ENCODE measurements at places on chromosomes 13 and 19. TPM values are rescaled to one million over a fixed set of nuclear protein-coding genes. Genes with fewer than 3 reads are reported as not detected.

DNA sequence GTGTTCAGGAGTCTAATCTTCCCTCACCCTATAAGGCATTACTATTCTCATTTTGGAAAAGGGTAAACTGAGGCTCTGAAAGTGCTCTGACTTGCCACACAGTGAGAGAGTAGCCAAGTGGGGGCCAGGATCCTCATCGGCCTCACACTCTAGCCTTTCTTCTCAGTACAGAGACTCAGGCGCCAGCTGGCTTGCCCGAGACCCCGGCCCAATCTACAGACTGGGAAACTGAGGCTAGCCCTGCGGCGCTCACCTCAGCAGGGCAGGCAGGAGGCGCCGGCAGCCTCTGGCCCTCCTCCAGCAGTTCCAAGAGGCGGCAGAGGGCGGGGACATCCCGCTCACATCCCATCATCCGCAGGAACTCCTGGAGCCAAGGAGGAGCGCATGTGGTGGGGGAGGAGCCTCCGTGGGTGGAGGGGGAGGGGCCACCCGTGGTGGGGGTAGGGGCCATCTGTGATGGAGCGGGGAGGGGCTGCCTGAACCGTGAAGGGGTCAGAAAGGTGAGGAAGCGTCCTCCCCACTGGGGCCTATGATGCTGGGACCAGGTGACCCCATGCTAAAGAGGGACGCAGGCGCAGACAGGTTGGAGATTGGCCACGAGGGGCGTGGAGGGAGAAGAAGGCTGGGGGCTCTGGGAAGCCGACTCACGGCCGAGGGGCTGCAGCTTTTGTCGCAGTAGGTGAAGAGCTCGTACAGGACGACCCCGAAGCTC lies 8.7 kb upstream of the INSL3 start:
- H3K4me3 ChIP-seq, result no peak overlapping the region
- H3K27ac ChIP-seq, result no peak overlapping the region
- H3K4me1 ChIP-seq, result no peaks in the 10 kb centered on the region

DNA sequence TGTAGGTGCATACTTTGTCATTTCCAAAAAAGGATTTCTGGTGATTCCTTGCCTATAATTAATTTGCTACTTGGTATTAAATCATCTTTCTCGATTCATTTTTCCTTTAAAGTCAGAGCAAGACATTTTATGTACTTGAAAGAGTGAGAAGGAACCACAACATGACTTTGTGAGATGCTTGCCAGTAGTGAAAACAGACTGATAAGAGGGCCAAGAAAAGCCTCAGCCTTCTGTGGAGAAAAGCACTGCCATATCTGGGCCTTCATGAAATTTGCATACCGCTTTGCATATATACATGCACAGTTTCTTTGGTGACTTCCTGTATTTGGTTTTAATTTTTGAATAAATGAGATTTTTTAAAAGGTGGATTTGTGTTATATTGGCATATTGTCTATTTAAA lies 128.4 kb downstream of the CDK8 start:
- no peak overlapping the region for H3K4me3 ChIP-seq
- H3K36me3 ChIP-seq, result no peaks in the 10 kb centered on the region
- no peak for DNase-seq
- no peaks in the 10 kb centered on the region for H3K4me1 ChIP-seq

Gene CEACAM1
- 1.6 TPM for total RNA-seq

- no peak for DNase-seq
- peaks cover 9% of the 10 kb centered on the region for H3K4me1 ChIP-seq
- H3K27me3 ChIP-seq, result peaks cover 6% of the 10 kb centered on the region
- no peak overlapping the region for H3K27ac ChIP-seq
Observed at GRCh38 chr19:14053500-14053899, 8.4 kb downstream of the PALM3 start.

- H3K27ac ChIP-seq, result no peak overlapping the region
- peaks cover 46% of the 10 kb centered on the region for H3K4me1 ChIP-seq
- H3K4me3 ChIP-seq, result no peak overlapping the region
- H3K27me3 ChIP-seq, result no peaks in the 10 kb centered on the region
- DNase-seq, result no peak
Observed at GRCh38 chr19:47581605-47582319, 8.8 kb upstream of the ZNF541 start.

- no peaks in the 10 kb centered on the region for H3K27me3 ChIP-seq
- H3K36me3 ChIP-seq, result no peaks in the 10 kb centered on the region
- no peak overlapping the region for H3K4me3 ChIP-seq
- no peak overlapping the region for H3K27ac ChIP-seq
- H3K4me1 ChIP-seq, result no peaks in the 10 kb centered on the region
Observed at GRCh38 chr13:57644106-57644505, 12.6 kb downstream of the PCDH17 start.

Gene ZNF813
- total RNA-seq, result 9.4 TPM

GRCh38 chr19:15439078-15439799 lies 10.5 kb downstream of the WIZ start:
- no peaks in the 10 kb centered on the region for H3K36me3 ChIP-seq
- H3K4me3 ChIP-seq, result no peak overlapping the region
- no peak overlapping the region for H3K27ac ChIP-seq
- no peaks in the 10 kb centered on the region for H3K27me3 ChIP-seq
- H3K4me1 ChIP-seq, result no peaks in the 10 kb centered on the region

GRCh38 chr13:49567491-49567890 lies 17.9 kb downstream of the RCBTB1 start:
- H3K36me3 ChIP-seq, result peaks cover 7% of the 10 kb centered on the region
- H3K4me1 ChIP-seq, result peaks cover 31% of the 10 kb centered on the region
- no peaks in the 10 kb centered on the region for H3K27me3 ChIP-seq
- no peak for DNase-seq
- no peak overlapping the region for H3K4me3 ChIP-seq
- no peak overlapping the region for H3K27ac ChIP-seq

GRCh38 chr13:80742033-80742432 lies 401.1 kb upstream of the SPRY2 start:
- no peak for DNase-seq
- no peaks in the 10 kb centered on the region for H3K27me3 ChIP-seq
- no peak overlapping the region for H3K4me3 ChIP-seq
- no peak overlapping the region for H3K27ac ChIP-seq
- no peaks in the 10 kb centered on the region for H3K36me3 ChIP-seq

DNA sequence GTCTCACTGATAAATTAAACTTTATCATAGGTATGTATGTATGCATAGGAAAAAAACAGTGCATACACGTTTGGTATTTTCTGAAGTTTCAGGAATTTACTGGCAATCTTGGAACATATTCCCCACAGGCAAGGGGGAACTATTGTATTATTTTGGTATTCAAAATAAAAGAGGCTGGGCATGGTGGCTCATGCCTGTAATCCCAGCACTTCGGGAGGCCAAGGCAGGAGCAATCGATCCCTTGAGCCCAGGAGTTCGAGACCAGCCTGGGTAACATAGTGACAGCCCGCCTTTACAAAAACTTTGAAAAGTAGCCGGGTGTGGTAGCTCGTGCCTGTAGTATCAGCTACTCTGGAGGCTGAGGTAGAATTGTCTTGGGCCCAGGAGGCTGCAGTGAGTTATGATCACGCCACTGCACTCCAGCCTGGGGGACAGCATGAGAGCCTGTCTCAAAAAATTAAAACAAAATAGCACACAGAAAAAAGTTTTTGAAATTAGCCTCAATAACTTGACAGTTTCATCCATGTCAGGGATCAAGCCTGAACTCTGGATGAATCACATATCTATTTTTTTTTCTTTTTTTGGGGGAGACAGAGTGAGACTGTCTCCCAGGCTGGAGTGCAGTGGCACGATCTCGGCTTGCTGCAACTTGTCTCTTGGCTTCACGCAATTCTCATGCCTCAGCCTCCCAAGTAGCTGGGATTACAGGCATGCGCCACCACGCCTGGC lies 29.1 kb upstream of the HOMER3 start:
- no peaks in the 10 kb centered on the region for H3K27me3 ChIP-seq
- H3K4me3 ChIP-seq, result no peak overlapping the region
- no peak overlapping the region for H3K27ac ChIP-seq
- H3K36me3 ChIP-seq, result no peaks in the 10 kb centered on the region

Gene SHISA7
- not detected for total RNA-seq

Gene OLFM2
- 10.1 TPM for total RNA-seq

DNA sequence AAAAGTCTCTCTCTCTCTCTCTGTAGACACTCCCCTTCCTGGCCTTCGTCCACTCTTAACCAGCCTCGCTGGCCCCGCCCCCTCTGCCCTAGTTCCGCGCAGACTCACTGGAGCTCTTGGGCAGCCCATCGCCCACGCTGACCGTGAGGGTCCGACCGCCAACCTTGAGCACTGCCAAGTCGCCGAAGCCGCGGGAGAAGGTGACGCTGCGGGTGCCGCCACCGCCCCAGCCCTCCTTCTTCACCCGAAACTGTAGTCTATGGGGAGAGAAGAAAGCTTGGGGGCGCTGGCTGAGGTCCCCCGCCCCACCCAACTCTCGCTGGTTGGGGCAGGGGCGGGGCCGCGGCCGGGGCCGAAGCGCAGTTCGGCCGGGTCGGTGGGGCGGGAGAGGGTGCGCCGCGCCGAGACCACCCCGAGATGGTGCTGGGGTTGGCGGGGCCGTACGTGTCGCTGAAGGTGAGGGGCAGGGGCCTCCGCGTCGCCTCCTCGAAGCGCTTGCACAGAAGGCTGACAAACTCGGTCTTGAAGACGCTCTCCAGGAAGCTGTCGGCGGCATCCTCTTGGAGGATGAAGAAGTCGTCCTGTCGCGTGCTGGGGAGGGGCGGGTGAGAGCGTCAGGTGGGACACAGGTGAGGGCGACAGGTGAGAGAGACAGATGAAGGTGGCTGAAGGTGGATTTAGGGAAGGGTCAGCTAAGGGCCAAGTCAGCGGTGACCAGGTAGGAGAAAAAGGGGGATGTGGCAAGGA lies 12.6 kb upstream of the ZNF414 start:
- H3K36me3 ChIP-seq, result peaks cover 64% of the 10 kb centered on the region
- H3K4me3 ChIP-seq, result no peak overlapping the region
- H3K4me1 ChIP-seq, result peaks cover 4% of the 10 kb centered on the region
- DNase-seq, result no peak
- no peaks in the 10 kb centered on the region for H3K27me3 ChIP-seq

GRCh38 chr13:41139296-41139966 lies 6.8 kb upstream of the KBTBD6 start:
- DNase-seq, result no peak
- no peak overlapping the region for H3K27ac ChIP-seq
- no peaks in the 10 kb centered on the region for H3K36me3 ChIP-seq
- no peaks in the 10 kb centered on the region for H3K4me1 ChIP-seq

GRCh38 chr13:111278258-111278657 lies 42.2 kb upstream of the TEX29 start:
- no peak overlapping the region for H3K4me3 ChIP-seq
- no peaks in the 10 kb centered on the region for H3K27me3 ChIP-seq
- H3K4me1 ChIP-seq, result no peaks in the 10 kb centered on the region
- peaks cover 58% of the 10 kb centered on the region for H3K36me3 ChIP-seq
- no peak for DNase-seq
- no peak overlapping the region for H3K27ac ChIP-seq

DNA sequence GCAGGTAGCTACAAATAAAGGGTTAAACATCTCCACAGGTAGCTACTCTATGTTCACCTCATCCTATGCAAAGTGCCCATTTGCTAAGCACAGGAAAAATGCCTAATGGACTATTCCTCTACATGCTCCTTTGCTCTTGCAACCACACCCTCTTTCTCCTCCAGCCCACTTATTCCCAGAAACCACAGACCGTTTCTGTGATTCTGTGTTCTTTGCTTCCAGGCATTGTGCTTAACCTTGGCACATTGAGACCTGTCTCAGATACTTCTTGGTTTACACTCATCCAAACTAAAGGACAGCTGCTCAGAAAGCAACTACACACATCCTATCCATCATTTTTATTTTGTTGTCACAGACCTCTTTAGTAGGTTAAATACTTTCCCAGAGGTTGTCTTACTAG lies 785.0 kb upstream of the MIR17HG start:
- H3K36me3 ChIP-seq, result no peaks in the 10 kb centered on the region
- DNase-seq, result no peak
- no peak overlapping the region for H3K4me3 ChIP-seq
- no peak overlapping the region for H3K27ac ChIP-seq

DNA sequence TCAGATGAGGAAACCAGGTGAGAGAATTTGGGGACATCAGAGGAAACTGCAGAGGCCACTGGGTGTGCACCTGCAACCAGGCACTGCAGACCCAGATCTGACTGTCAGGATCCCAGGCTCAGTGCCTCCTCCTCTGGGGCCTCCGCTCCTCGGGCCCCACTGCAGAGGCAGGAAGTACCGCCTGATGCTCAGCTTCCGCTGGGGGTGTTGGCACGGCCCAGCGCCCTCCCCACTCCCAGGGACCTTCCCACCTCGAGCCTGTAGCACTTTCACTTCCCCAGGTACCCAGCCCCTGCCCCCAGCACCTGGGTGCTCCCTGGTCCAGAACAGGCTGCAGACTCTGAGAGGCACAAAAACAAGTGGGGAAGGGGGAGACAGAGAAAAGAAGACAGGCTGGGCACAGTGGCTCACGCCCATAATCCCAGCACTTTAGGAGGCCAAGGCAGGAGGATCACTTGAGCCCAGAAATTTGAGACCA lies 1.4 kb upstream of the CD37 start:
- peaks cover 7% of the 10 kb centered on the region for H3K36me3 ChIP-seq
- no peaks in the 10 kb centered on the region for H3K27me3 ChIP-seq
- H3K27ac ChIP-seq, result peak overlapping the region; percentile 86
- H3K4me3 ChIP-seq, result peak overlapping the region; percentile 49

- no peak for DNase-seq
- no peak overlapping the region for H3K27ac ChIP-seq
- no peaks in the 10 kb centered on the region for H3K4me1 ChIP-seq
- H3K27me3 ChIP-seq, result no peaks in the 10 kb centered on the region
- H3K36me3 ChIP-seq, result no peaks in the 10 kb centered on the region
- no peak overlapping the region for H3K4me3 ChIP-seq
Observed at GRCh38 chr13:97766749-97767148, 186.7 kb upstream of the IPO5 start.

Gene APOC1
- 7.0 TPM for total RNA-seq

DNA sequence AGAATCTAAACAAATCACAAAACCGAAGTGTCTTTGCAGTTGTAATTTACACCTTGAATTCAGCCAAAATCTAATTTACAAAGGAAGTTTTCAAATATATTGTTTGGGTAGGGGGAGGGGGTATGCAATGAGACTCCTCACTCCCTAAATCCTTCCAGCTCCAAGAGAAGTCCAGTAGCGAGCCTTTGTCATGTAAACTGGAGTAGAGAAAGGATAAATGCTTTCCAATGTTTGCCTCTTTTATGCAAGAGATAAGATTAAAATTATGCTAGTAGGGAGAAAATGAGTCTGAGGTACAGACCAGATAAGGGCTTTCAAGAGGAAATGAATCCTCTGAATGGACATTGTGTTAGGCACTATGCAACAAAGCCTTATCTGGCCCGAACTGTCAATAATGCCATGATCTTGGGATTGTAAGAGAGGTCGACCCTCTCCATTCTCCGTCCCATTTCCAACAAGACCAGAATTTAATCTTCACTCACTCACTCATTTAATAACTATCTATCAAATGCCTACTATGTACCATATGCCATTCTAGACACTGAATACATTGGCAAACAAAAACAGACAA lies 199.2 kb downstream of the LACC1 start:
- no peak for DNase-seq
- no peaks in the 10 kb centered on the region for H3K4me1 ChIP-seq
- no peaks in the 10 kb centered on the region for H3K36me3 ChIP-seq
- H3K4me3 ChIP-seq, result no peak overlapping the region
- no peak overlapping the region for H3K27ac ChIP-seq

- no peak for DNase-seq
- H3K4me1 ChIP-seq, result peaks cover 18% of the 10 kb centered on the region
- H3K4me3 ChIP-seq, result no peak overlapping the region
- no peak overlapping the region for H3K27ac ChIP-seq
Observed at GRCh38 chr19:580274-580835, 8.0 kb downstream of the BSG start.

Gene FAAP24
- total RNA-seq, result 1.8 TPM
